ENCODE measurements at places on chromosomes 16 and 17.
A peak's percentile ranks its signal among the peaks of the same experiment; 100 is the strongest.

DNA sequence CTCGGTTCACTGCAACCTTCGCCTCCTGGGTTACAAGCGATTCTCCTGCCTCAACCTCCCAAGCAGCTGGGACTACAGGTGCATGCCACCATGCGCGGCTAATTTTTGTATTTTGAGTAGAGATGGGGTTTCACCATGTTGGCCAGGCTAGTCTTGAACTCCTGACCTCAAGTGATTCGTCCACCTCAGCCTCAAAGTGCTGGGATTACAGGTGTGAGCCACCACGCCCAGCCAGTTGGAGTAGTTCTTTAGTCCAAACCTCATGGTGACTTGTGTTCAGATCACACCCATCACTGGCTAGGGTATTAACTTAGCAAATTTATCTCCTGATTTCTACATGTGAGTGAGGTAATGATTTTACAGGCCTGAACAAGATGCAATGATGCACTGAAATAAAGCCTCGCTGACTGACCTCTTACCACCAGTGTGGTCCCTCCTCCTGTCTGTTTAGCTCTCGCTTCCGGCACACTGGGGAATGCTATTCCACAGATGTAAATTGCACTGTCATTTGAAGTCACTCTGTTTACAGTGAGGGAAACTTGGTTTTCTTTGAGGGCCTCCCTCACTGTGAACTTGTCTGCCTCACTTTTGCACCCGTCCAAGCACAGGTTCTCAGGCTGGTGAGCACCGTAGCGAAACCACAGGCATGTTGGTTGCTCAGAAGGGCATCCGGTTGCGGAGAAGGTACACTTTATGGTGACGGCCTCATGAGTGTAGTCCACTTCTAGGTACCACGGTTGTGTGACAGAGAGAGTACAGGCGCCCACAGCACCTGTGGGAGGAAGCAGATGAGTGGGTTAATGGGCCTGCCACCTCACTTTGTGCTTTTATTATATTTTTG lies 5.5 kb downstream of the IGSF6 start:
- no peak for DNase-seq

DNA sequence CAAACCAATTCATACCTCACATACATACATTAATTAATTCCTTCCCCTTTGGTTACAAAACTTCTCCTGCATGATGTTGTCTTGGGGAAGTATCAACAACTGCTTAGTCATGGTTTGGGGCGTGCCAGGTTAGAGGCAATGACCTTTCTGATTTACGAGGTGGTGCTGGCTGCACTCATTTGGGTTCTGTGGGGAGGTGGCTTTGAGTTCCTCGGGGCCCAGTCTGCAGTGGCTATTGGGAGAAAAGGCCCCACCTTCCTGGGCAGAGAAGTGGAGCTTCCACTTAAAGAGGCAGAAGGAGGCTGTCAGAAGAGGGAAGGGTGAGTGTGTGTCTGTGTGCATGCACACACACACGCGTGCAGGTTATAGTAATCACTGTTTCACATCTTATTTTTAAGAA lies 10.2 kb upstream of the ETV4 start:
- DNase-seq = no peak

DNA sequence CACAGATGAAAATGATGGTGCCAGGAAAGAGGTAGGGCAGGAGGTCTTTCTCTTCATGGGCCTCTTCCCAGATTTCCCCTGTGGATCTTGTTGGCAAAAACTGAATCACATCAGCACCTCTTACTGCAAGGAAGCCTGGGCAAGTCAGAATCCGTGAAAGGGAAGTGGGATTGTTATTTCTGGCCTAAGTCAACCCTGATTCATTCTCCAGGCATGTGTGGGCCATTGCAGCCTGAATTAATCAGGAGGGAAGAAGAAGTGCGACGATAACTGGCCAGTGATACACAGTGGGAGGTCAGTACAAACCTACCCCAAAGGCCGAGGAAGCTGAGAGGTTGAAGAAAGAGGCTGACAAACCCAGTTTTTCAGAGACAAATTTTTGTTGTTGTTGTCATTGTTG lies 17.9 kb upstream of the NSMCE1 start:
- no peak for DNase-seq

GRCh38 chr17:35297666-35298065 lies 54.8 kb downstream of the SLFN5 start:
- no peak for DNase-seq

DNA sequence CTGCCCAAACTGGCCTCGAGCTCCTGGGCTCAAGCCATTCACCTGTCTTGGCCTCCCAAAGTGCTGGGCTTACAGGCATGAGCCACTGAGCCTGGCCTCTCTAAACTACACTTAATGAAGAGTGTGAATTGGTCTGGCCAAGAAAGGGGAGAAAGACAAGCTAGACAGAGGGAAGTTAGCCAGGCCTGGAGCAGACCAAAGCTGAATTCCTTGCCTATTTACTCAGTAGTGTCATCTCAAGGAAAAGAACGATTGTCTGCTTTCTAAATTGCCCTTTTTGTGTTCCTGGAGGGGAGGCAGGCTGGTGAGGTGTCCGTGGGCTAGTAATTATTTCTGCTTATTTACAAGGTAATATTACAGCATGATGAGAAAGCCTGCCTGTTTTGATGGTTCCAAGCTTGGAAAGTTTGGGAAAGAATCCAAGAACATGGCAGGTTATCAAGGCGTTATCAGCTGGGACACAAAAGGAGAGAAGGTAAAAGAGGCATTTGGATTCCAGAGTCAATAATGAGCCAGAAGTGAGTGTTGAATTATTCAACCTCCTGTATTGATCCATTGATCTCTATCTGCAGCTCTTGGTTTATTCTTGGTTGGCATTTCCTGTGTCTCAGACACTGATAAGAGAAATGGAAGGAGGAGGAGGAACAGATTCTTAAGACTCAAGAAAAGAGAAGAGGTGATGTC lies 6.3 kb upstream of the CBFB start:
- DNase-seq = no peak

GRCh38 chr17:80649672-80650330 lies 105.2 kb downstream of the RPTOR start:
- DNase-seq = no peak

DNA sequence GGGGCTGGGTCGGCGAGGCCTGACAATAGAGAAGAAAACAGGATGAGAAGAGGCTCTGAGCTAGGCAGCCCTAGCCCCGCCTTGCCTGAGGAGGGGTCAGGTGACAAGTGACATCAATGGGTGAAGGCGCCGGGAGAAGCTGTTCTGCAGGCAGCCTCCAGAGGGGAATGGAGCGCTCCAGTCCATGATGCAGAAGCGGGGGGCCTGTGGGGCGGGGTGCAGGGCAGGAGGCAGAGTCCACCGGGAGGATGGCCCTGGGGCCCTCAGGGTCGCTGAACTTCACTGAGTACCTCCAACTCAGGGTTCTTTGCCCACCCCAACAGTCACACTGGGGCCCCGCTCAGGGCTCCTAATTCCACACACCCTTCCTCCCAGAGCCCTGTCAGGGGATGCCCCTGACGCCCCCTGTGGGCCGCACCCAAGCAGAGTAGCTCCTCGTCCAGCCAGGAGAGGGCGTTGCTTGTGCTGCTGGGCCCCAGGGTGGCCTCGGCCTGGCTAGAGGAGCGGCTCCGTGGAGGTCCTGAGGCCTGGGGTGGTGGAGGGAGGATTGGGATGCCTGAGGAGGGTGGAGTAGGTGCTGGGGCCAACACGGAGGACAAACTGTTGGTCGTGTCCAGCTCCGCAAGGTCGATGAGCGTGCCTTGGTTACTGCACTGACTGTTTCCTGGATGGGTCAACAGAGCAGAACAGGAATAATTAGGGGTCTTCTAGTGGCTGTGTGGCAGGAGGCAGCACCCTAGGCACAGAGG lies 20.8 kb downstream of the GGA3 start:
- DNase-seq = no peak

- peak; percentile 66 for DNase-seq
Observed at GRCh38 chr17:7356072-7356549, 1.2 kb downstream of the TMEM95 start.

DNA sequence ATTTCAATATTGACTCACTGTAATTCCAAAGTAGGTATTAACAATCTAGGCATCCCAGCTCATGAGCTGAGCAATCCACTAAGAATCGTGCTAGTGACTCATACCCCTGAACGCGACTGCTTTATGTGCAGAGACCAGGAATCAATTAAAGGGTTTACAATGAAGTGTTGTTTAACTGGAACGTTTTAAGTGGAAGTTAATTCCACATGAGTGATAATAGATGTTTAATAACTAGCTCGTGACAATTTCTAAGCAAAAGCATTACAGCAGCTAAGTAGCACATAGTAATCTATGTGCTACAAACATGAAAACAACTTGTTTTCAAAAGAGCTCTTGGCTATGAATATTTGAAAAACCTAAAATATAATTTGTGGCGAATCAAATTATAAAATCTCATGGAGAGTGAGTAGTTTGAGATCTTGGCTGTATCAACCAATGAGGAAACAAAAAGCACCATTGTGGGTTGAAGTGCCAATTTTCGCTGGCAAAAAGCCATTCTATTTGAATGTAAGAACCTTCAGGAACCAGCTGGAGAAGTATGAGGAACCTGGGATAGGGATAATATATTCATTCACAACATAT lies 9.4 kb downstream of the GJC1 start:
- DNase-seq = no peak

GRCh38 chr17:15883617-15884111 lies 61.3 kb upstream of the ADORA2B start:
- no peak for DNase-seq

GRCh38 chr16:8005096-8005860 lies 585.0 kb downstream of the TMEM114 start:
- DNase-seq = no peak

DNA sequence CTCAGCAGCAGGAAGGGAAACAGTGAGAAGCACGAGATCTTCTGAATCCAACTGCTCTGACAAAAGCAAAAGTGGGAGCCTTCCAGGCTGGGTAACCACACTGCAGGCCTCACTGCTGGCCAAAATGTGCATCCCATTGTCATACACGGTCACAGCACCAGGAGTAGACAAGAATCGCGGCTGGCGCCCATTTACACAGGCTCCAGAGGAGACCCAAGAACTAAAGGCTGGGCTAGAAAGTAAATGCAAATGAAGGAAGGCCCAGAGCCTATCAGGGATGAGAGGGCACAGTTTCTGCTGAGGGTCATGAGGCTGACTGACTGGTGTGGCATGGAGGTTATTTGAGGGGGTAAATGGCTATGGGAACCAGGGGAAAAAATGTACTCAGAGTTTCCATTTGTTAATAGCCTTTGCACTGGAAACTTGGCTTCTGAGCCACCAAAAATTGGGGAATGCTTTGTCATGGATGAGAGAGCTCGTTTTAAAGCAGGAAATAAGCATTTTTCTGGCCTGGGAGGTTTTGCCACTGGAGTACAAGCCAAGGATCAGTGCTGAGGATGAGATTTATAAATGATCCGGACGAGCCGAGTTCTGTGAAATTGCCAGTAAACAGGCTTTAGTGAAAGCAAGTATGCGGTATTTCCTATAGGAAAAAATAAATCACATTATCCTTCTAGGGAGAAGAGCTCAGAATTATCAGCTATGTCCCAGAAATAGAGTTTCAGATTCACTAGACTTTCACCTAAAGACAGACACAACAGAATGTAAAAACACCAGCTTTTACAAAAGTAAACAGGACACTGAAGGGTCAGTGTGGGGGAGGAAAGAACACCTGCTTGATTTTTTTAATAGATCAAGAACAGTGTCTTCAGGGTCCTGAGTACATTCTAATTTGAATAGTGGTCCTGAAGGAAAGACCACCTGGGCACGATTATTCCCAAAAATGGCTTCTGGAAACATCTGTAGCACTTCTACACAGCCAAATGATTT lies 66.9 kb upstream of the GSG1L start:
- DNase-seq = no peak

DNA sequence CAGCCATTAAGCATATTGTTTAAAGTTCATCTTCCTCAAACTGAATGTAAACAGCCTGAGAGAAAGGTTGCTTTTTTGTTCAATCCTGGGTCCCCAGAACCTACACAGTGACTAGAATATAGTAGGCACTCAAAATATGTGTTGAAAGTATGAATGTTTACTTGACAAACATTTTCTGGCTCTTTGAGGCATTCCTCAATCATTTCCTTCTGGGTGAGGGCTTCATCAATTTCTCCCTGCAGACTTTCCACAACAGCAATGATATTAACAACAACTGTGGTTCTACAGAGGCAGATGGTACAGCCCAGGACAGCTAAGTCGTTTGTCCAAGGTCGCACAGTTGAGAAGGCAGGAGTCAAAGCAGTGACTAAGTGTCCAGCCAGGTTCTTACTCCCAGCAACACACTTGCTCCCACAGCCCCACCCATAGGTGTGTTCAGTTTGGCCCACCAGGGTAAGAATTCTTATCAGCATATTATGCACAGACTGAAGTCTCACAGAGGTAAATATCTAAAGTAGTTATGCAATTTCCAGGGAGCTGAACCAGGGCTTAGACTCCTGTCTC lies 61.1 kb downstream of the HS3ST3B1 start:
- DNase-seq = no peak

- no peak for DNase-seq
Observed at GRCh38 chr16:62205459-62205858, 169.2 kb upstream of the CDH8 start.

- DNase-seq = no peak
Observed at GRCh38 chr17:81688616-81689015, 4.8 kb downstream of the HGS start.

DNA sequence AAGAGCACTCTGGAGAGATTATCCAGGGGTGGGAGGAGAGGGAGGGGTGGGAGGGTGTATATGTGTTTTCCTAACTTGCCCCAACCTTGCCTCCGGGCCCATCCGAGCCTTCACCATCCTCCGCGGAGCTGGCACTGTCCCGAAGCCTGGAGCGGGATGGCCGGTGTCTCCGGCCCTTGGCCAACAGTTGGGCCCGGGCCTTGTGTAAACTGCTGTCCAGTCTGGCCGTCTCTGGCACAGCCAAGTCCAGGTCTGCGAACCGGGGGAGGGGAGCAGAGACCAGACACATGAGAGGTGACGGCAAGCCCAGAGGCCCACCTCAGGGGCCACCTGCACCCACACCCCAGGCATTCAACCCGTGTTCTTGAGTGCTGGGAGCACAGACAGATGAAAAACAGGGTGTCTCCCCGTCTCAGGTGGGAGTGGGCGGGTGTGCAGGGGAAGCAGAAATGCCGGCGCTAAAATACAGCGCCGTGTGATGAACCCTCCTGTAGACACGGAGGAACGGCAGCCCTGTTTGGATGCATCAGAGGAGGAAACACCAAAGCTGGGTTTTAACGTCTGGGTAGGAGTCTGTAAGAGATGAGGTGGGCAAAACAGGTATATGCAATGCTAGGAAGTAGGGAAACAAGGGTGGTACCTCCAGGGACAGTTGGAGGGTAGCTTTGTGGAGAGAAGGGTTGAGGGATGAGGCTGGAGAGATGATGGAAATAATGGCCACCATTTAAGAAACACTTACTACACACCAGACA lies 11.7 kb downstream of the SAMD14 start:
- DNase-seq = peak; percentile 18

- DNase-seq = no peak
Observed at GRCh38 chr16:24610416-24610755, 71.0 kb downstream of the RBBP6 start.

DNA sequence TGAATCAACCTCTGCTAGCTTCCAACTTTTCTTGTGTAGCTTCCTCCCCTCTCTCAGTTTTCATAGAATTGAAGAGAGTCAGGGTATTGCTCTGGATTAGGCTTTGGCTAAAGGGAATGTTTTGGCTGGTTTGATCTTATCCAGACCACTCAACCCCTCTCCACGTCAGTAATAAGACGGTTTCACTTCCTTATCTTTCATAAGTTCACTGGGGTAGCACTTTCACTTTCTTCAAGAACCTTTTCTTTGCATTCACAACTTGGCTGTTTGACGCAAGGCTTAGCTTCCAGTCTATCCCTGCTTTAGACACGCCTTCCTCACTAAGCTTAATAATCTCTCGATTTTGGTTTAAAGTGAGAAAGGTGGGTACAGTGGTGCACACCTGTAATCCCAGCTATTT lies 29.7 kb upstream of the OR1A2 start:
- DNase-seq = no peak

All from anterior cingulate cortex (tissue), 58 donors.